ENCODE measurements at places on chromosomes 4 and X.

GRCh38 chr4:161841759-161842158 lies 322.0 kb downstream of the FSTL5 start:
- no peak for DNase-seq

GRCh38 chrX:138908577-138908976 lies 197.1 kb upstream of the FGF13 start:
- DNase-seq = no peak

- no peak for DNase-seq
Observed at GRCh38 chr4:127219232-127219631, 413.5 kb upstream of the INTU start.

- DNase-seq = no peak
Observed at GRCh38 chrX:135396109-135396508, 25.6 kb upstream of the SMIM10L2A start.

GRCh38 chr4:123878976-123879375 lies 482.4 kb downstream of the SPRY1 start:
- DNase-seq = no peak

GRCh38 chr4:56146956-56147355 lies 198.2 kb downstream of the CEP135 start:
- no peak for DNase-seq

- DNase-seq = no peak
Observed at GRCh38 chr4:57061395-57061794, 48.8 kb downstream of the IGFBP7 start.

DNA sequence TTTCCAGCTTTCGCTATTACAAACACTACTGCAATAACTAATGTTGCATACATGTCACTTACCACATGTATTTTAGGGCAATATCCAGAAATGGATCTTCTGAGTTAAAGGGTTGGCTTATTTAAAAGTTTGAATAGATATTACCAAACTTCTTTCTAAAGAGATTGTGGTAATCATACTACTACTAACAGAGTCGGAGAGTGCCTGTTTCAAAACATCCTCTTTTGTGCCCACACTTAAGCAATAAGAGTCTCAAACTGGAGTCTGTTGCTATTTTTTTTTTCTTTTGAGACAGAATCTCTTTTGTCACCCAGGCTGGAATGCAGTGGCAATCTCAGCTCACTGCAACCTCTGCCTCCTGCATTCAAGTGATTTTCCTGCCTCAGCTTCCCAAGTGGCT lies 35.8 kb downstream of the FGFBP1 start:
- DNase-seq = no peak

DNA sequence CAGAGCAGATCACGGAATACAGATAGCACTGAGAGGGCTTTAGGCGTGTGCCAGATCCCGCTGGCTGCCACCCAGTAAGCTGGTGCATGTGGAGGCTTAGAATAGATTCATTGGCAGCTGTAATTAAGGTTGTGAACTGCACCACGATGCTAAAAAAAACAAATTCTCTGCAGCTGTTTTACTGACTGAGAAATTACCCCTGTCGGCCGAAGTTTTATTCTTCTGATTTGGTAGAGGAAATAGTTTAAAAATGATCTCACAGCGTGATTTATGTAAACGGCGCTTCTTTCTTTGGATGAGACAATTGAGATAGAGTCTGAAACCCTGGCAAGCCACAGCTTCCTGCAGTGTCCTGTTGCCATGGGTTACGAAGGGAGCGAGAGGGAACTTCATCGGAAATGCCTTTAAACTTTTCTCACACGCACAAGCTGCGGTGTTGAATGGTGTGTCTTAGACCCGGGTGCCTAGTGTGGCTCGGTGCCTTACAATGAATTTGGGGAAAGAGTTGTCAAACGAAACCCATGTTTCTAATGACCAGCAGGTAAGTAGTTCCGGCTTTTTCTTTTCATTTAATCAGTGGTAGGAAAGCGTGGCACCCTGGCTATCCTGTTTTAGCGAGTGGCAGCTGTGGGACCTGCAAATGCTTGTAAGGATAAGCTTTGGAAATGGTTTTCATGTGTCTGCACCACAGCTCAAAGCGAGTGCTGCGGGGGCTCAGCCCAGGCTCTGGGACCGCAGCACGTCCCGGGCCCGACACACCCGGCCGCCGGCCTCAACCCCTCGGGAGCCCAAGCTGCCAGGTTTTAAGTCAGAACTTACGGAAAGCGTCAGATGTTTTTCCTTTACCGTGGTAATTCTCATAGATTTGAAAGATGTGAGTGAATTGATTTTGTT lies 71.7 kb upstream of the HGFAC start:
- DNase-seq = no peak

- DNase-seq = no peak
Observed at GRCh38 chrX:100928660-100929613, at the start of gene XKRX. Gene XKRX (minus strand): TSS chrX:100928917. CDS start chrX:100928304, 613 bp downstream.

Data from ascending aorta (tissue), 2 donors.